ENCODE measurements at places on chromosomes 7 and 10. TPM values are rescaled to one million over a fixed set of nuclear protein-coding genes. Genes with fewer than 3 reads are reported as not detected.

FAM13C gene
- 1.1 TPM for total RNA-seq

MSS51 gene
- total RNA-seq = 0.60 TPM

SEC31B gene
- 2.0 TPM for total RNA-seq

ZNF117 gene
- 3.1 TPM for total RNA-seq

EXOC4 gene
- total RNA-seq = 80.0 TPM

GBX1 gene
- not detected for total RNA-seq

AVPI1 gene
- total RNA-seq = 5.0 TPM

TCERG1L gene
- not detected for total RNA-seq

FKBP6 gene
- total RNA-seq = not detected

PLPP4 gene
- total RNA-seq = 0.20 TPM

SFTPA1 gene
- total RNA-seq = not detected

CPA1 gene
- total RNA-seq = not detected

AFAP1L2 gene
- total RNA-seq = under 0.01 TPM

FXYD4 gene
- not detected for total RNA-seq

GPER1 gene
- 1.1 TPM for total RNA-seq

RAMP3 gene
- total RNA-seq = 51.2 TPM

HYAL4 gene
- 0.20 TPM for total RNA-seq

SLC18A3 gene
- total RNA-seq = not detected

ACSM6 gene
- total RNA-seq = not detected
